ENCODE measurements at places on chromosomes 12 and 14. TPM values are rescaled to one million over a fixed set of nuclear protein-coding genes. Genes with fewer than 3 reads are reported as not detected.

- H3K27ac ChIP-seq, result no peak overlapping the region
- H3K36me3 ChIP-seq, result no peaks in the 10 kb centered on the region
- no peaks in the 10 kb centered on the region for H3K4me1 ChIP-seq
- H3K27me3 ChIP-seq, result no peaks in the 10 kb centered on the region
- no peak for DNase-seq
These were observed 7.3 kb downstream of the SCYL2 start for GRCh38 chr12:100274291-100274690.

SPIC gene
- total RNA-seq, result not detected

GRCh38 chr12:124745891-124746570 is 117.6 kb downstream of the SCARB1 start:
- H3K4me3 ChIP-seq, result peak overlapping the region; percentile 2
- peaks cover 8% of the 10 kb centered on the region for H3K4me1 ChIP-seq
- no peaks in the 10 kb centered on the region for H3K36me3 ChIP-seq
- H3K27ac ChIP-seq, result peak overlapping the region; percentile 83

EVL gene
- 11.7 TPM for total RNA-seq

DNA sequence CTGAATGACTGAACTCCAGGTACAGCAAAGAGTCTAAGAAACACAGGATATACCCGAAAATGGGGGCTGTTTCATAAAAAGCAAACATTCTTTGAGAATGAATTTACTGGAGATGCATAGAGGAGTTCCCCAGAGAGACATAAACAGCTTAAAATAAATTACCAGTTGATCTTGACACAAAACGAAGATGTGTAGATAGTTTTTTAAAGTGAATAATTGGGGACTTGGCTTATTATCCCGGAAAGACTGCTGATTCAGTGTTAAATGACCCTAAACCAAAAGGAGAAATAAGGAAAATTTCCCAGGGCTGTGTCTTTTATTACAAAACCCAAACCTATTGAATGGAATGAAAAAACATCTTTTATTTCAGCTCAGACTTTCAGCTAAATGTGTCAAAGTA is 1052.8 kb upstream of the TMEM132C start:
- H3K27ac ChIP-seq, result no peak overlapping the region
- no peak for DNase-seq
- no peak overlapping the region for H3K4me3 ChIP-seq
- no peaks in the 10 kb centered on the region for H3K27me3 ChIP-seq
- H3K4me1 ChIP-seq, result no peaks in the 10 kb centered on the region
- no peaks in the 10 kb centered on the region for H3K36me3 ChIP-seq

TXNDC16 gene
- total RNA-seq, result 1.8 TPM

DNA sequence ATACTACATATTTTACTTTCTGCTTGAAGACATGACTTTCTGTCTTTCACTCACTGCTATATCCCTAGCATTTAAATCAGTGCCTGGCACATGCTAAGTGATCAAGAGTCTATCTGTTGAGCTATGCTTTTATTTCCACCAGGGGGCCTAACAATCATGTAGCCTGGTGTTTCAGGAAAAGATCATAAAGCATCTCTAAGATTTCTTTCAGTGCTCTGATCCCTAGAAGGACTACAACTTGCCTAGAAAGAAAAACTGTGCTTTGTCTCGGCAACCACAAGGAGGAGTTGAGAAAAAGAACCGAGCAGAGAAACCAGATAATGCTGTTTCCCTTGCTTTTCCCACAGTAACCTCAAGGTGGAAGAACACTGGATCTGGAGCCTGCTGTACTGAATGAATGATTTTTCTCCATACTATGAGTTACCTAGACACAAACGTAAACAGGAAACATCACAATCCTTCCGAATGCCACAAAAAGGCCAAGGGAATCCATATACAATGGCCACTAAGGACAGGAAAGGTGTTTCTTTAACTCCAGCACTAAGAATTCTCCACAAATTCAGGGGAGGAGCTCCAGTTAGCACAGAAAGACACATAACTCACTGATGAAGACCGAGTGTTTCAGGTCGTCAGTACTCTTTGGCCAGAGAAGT is 1.2 kb downstream of the CRY1 start:
- H3K36me3 ChIP-seq, result no peaks in the 10 kb centered on the region
- peak overlapping the region; percentile 95 for H3K4me3 ChIP-seq
- peak; percentile 70 for DNase-seq
- H3K4me1 ChIP-seq, result peaks cover 9% of the 10 kb centered on the region
- H3K27me3 ChIP-seq, result no peaks in the 10 kb centered on the region
- peak overlapping the region; percentile 99 for H3K27ac ChIP-seq

DNA sequence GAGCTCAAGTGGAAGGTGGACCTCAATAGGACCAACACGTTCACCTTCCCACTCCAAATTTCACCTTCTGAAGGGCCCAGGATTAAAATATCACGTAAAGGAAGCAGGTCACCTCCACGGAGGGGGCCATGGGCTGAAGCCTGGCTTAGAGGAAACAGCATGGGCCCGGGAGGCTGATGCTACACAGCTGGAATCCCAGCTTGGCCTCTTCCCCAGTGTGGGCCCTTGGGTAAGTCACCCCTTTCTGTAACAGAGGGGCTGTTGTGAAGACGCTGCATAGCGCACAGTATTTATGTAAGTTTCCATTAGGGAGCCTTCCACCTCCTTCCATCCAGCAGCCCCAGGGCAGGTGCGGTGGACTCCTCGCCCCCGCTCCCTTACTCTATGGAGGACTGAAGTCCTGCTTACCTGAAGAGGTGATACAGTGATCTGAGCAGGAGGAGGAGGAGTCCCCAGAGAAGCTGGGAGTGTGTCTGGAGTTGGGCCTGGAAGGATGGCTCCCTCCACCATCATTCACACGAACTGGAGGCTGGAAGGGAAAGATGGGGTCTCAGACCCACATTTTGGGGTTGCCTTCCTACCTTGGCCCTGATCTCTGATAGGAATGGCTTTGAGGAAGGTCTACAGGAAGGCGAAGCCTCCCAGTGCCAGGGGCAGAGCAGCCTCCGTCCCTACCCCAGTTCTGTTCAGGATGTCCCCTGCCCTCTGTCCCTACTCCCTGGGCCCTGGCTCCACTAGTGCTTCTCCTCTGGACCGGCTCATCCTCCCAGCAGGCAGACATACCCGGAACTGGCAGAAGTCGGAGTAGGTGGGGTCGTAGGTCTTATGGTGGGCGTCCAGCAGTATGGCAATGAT is 37.2 kb upstream of the HDAC7 start:
- no peaks in the 10 kb centered on the region for H3K36me3 ChIP-seq
- no peaks in the 10 kb centered on the region for H3K27me3 ChIP-seq
- no peak for DNase-seq

GRCh38 chr12:22709292-22709691 is 84.3 kb downstream of the ETNK1 start:
- peak overlapping the region; percentile 36 for H3K4me3 ChIP-seq
- H3K4me1 ChIP-seq, result no peaks in the 10 kb centered on the region
- no peak for DNase-seq
- H3K27ac ChIP-seq, result no peak overlapping the region
- H3K27me3 ChIP-seq, result no peaks in the 10 kb centered on the region

DNA sequence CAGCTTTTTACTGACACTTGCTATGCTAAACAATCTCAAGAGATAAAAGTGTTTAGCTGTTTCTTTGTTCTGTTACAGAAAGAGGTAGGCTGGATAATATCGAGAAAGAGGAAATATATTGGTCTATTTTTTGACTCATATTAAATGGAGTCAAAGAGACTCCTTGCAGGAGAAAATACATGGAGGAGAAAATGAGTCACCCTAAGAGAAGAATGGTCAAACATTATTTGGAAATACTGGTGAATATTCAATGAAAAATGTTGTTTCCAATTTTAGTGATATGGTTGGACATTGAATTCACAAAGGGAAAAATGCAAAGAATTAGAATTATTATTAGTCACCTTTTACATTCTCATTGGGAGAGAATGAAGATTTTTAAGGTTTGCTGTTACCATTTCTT is 3.2 kb downstream of the KCNJ8 start:
- no peak for DNase-seq
- H3K27ac ChIP-seq, result peak overlapping the region; percentile 35
- no peak overlapping the region for H3K4me3 ChIP-seq
- no peaks in the 10 kb centered on the region for H3K27me3 ChIP-seq
- H3K4me1 ChIP-seq, result no peaks in the 10 kb centered on the region

DNA sequence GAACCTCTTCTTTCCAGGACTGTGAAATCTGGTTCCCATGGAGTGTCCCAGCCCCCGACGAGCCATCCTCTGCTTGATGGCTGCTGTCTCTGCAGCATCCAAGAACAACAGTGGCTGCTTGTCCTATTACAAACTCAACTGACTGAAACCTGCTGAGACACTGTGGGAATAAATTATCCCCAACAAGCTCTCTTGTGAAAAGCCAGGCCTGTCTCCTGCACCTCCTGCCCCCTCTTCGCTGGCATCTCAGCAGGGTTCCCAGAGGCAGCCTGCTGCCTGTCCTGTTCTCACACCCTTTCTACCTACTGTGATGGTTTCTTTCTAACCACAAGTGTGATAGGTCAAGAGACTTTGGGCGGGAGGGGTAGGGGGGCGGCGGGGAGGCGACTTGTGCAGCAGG is 180.2 kb downstream of the TSPAN9 start:
- peaks cover 23% of the 10 kb centered on the region for H3K4me1 ChIP-seq
- H3K27me3 ChIP-seq, result no peaks in the 10 kb centered on the region
- no peak overlapping the region for H3K27ac ChIP-seq
- DNase-seq, result no peak
- H3K4me3 ChIP-seq, result no peak overlapping the region
- no peaks in the 10 kb centered on the region for H3K36me3 ChIP-seq

DNA sequence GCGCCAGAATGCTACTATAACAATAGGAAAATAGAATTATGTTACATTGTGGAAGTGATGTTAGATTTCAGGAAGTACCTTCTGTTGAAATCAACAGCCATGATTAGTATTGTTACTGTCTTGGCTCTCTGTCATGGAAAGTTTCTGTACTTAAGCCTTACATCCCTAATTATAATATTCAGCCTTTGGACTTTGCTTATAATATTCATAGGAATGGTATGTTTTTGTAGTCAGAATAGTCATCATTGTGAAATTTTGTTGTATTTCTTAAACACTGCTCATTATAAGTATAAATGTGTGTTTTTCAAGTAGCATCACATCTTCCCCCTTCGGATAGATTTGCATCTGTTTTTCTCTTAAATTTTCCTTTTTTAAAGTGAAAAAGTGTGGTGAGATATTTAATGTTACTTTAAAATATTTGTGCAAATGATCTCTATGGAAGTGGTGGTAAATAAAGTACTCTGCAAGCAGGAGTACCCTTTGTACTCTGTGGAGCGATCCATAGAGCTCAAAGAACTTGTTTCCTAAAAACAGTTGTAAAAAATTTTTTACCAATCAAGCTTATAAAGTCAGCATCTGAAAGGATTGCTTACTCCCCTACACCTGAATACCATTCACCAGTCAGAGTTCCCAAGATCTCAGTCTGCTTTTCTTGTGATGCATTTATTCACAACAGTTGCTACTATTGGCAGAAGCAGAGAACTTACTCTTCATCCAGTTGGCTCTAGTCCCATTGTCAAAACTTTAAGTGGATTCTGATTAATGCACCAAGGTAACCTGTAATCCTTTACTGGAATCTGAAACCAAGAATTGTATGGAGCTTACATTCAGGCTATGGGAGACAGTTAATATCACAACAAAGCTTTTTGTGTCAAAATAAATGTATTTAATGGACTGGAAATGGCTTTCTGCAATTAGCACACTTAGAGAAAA is 87.8 kb downstream of the RIC8B start:
- no peaks in the 10 kb centered on the region for H3K4me1 ChIP-seq
- peaks cover 10% of the 10 kb centered on the region for H3K36me3 ChIP-seq
- no peak overlapping the region for H3K4me3 ChIP-seq
- no peak for DNase-seq
- H3K27me3 ChIP-seq, result no peaks in the 10 kb centered on the region

LIN7A gene
- 4.6 TPM for total RNA-seq

GRCh38 chr14:71198687-71199086 is 291.4 kb downstream of the PCNX1 start:
- H3K27ac ChIP-seq, result no peak overlapping the region
- no peaks in the 10 kb centered on the region for H3K27me3 ChIP-seq
- no peak for DNase-seq
- no peaks in the 10 kb centered on the region for H3K36me3 ChIP-seq
- H3K4me1 ChIP-seq, result no peaks in the 10 kb centered on the region

GRCh38 chr12:47268501-47269454 is 189.0 kb upstream of the AMIGO2 start:
- H3K4me1 ChIP-seq, result no peaks in the 10 kb centered on the region
- H3K36me3 ChIP-seq, result no peaks in the 10 kb centered on the region
- no peak for DNase-seq

GRCh38 chr14:52190337-52190931 is 77.1 kb upstream of the PTGDR start:
- no peaks in the 10 kb centered on the region for H3K36me3 ChIP-seq
- H3K27ac ChIP-seq, result no peak overlapping the region
- H3K4me1 ChIP-seq, result no peaks in the 10 kb centered on the region
- no peak overlapping the region for H3K4me3 ChIP-seq
- H3K27me3 ChIP-seq, result no peaks in the 10 kb centered on the region
- no peak for DNase-seq

DNA sequence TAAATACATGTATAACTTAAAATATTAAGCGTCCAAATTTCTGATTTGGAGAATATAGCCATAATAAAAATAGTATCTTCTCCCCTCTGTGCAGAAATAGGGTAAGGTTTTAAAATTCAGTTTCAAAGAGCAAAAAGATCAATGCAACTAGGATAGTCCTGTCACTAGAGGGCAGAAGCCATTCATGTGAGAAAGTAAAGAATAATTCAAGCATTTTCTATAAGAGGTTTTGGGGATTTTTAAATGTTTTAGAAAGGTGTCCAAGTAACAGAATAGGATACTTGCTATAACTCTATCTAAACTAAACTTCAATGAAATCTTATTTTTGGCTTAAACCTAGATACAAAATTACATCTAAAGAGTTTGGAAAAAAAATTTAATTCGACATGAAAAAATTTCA is 50.3 kb downstream of the ADAMTS20 start:
- H3K4me1 ChIP-seq, result no peaks in the 10 kb centered on the region
- no peak overlapping the region for H3K27ac ChIP-seq
- no peak overlapping the region for H3K4me3 ChIP-seq
- H3K36me3 ChIP-seq, result no peaks in the 10 kb centered on the region
- H3K27me3 ChIP-seq, result no peaks in the 10 kb centered on the region
- no peak for DNase-seq

DNA sequence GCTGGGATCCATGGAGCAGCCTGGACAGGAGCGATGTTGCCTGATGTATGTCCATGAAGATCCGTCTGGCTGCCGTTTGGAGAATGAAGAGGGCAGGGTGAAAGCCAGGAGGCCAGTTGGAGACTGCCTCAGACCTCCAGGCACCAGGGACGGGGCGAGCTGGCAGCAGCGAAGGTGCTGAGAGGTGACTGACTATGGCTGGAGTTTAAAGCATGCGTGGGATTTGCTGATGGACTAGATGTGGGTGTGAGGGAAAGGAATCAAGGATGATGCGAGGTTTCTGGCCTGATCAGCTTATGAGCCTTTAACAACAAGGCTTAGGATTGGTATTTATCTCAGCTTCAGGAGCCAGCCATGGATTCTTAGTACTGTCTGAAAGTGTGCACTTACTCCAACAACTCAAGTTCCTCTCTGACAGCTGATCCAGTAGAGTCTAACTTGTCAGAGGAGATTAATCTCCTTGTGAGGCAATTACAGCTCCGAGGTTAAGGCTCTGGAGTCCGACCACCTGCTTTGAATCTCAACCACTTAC is 49.4 kb downstream of the DYNC1H1 start:
- DNase-seq, result no peak
- no peak overlapping the region for H3K27ac ChIP-seq
- no peaks in the 10 kb centered on the region for H3K27me3 ChIP-seq
- H3K4me3 ChIP-seq, result no peak overlapping the region
- H3K4me1 ChIP-seq, result no peaks in the 10 kb centered on the region
